B cell (primary cell): ENCODE measurements at places on chromosomes 7 and 10.

- DNase-seq: no peak
Measured at GRCh38 chr10:46171661-46172060, 115.1 kb upstream of the ANTXRL start.

- no peak for DNase-seq
Measured at GRCh38 chr7:129855234-129855673, 97.5 kb downstream of the UBE2H start.

- DNase-seq: no peak
Measured at GRCh38 chr10:122521011-122521410, 39.5 kb upstream of the DMBT1 start.

GRCh38 chr10:34715511-34716187 is 99.4 kb downstream of the PARD3 start:
- no peak for DNase-seq

DNA sequence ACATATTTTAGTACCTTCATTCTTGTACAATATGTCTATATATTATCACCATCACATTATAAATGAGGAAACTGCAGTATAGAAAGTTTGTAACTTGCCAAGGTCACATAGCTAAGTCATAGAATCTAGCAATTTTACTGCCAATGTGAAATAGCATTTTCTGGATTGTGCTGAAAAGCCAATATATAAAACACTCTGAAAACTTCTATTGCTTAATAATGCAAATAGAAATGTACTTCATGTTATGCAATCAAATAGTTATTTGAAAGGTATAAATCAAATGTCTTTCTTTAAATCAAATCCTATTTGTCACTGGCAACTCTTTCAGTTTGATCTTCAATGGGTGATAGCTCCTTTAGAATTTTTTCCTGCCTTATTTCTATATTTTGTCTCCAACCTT is 129.5 kb downstream of the TMEM26 start:
- no peak for DNase-seq

- no peak for DNase-seq
Measured at GRCh38 chr7:16063221-16063620, 358.1 kb downstream of the CRPPA start.
